Heart left ventricle (tissue), 16 donors: ENCODE measurements at places on chromosomes 5 and 9.

- no peak for DNase-seq
Observed at GRCh38 chr5:60700416-60700757, 421 bp upstream of the DEPDC1B start.

DNA sequence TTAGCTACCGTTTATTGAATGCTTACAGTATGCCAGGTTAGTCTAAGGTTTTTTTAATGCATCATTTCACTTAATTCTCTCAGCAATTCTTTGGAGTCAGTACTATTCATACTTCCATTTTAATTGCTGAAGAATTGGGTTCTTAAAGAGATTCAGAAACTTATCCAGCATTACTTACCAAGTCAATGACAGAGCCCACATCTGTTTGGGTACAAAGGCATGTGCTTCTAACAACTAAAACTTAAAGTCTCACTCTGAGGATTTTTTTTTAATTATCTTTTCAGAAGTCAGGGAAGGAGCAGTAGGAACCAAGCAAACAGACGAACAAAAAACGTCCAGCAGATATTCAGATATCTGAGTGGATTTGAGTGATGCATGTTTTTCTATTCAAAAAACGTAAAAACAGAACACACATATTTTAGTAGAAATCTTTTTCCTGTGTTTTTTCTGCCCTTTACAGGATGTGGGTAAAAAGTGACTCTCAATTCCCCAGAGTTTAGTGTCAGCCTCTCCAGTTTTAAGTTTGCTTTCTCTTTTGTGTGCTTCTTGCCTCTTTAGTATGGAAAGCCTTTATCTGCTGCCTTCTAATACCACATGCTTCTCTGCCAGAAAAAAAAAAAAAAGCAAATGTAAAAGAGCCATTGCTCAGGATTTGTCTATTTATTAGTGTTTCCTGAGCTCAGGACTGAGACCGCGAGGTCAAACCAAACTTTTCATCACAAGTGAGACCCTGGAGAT, 118.0 kb downstream of the PRKACG start:
- DNase-seq, result no peak

- no peak for DNase-seq
Observed at GRCh38 chr9:113886466-113886865, 10.4 kb downstream of the ZNF618 start.

- DNase-seq, result no peak
Observed at GRCh38 chr5:51859624-51860023, 476.4 kb downstream of the ISL1 start.

DNA sequence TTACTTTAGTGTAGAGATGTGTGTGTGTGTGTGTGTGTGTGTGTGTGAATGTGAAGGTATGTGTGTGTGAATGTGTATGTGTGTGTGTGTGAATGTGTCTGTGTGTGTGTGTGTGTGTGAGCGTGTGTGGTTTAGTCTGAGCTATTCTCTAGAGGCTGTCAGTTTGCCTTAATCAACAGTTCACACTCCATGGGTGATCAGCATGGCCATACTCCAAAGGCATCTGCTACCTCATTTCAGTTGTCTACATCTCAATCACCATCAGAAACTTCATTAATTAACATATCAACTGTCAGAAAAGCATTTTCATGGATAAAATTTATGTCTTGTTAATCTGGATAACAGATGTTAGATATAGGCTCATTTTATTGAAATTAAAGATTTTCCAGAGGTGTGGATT, 103.1 kb upstream of the PTPN3 start:
- no peak for DNase-seq

DNA sequence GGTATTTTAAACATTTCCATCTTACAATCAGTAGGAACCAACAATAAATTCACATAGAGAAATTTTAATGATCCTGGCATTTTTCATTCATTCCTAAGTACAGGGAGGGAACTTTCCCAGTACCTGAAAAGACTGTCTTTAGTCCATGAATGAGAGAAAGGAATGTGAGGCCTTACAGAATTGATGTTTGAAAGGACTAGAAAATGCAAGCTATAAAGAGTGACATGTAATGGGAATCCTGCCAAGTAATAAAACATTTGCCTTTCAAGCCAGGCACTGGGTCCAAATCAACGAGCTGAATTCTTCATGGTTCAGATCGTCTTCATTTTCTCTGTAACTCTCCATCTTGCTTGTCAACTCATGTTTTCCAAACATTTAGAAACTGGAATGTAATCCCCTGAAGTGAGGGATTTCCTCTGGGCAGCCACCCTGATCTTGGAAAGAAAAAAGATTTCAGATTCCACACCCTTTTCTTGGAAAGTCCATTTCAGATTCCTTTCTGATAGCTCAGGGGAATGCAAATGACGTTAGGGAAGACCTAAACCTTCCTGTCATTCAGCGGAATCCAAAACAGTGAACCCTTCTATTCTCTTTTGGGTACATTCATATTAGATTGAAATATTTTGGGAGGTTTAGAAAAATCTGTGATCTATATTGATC, 315.8 kb downstream of the SH3GL2 start:
- no peak for DNase-seq

DNA sequence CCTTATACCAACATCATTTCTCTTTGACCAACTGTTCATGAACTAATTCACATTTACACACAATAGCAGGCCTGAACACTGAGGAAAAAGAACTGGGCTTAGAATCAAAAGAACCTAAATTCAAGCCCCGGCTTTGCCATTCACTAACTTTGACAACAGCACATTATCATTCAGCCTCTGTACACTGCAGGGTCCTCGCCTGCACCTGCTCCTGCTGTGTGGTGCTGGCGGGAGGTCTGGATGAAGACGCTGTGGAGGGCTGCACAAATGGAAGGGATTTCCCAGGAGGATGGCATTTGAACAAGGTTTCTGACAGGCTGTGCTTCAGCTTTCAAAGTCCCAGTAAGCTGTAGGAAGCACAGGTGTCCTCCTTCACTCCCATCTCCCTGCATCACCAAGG, 151.2 kb downstream of the ZDHHC21 start:
- no peak for DNase-seq

DNA sequence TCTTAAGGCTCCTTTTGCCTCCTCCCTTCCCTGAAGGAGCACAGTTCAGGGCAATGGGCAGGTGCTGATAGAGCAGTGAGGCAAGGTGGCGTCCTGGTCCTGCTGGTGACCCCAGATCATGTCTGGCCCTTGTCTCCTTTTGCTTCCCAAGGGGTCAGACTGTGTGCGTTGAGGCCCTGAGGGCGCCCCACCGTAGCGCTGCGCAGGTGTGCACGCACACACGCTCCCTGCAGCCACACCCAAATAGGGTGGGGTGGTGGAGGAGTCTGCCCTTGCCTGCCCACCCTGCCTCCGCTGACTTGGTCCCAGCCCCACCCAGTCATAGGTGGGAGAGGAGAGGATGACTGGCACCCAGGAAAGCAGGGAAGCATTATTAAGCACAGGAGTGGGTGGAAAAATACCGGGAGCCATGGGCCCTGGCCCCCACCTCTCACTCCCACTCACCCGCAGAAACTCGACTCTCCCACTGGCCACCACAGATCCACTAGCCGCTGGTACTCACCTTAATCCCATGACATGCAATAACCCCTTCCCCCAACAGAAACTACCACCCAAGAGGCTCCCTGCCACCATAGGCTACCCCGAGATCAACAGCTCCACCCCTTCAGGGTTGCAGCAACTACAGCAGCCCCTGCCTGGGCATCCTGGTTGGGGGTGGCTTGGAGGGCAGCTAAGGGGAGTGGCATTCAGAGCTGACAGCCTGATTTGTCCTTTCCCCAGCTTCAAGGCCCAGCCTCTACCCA, 16.7 kb downstream of the PDLIM4 start:
- no peak for DNase-seq

GRCh38 chr5:166625210-166625865, 1666.1 kb upstream of the WWC1 start:
- DNase-seq, result no peak

GRCh38 chr5:68449380-68449779, 233.8 kb downstream of the PIK3R1 start:
- peak; percentile 62 for DNase-seq

- DNase-seq, result no peak
Observed at GRCh38 chr5:66718374-66719002, 122.3 kb downstream of the MAST4 start.

GRCh38 chr9:23041466-23041865, 594.8 kb downstream of the DMRTA1 start:
- DNase-seq, result no peak

GRCh38 chr5:148070621-148071020, 6.8 kb downstream of the SPINK5 start:
- no peak for DNase-seq

DNA sequence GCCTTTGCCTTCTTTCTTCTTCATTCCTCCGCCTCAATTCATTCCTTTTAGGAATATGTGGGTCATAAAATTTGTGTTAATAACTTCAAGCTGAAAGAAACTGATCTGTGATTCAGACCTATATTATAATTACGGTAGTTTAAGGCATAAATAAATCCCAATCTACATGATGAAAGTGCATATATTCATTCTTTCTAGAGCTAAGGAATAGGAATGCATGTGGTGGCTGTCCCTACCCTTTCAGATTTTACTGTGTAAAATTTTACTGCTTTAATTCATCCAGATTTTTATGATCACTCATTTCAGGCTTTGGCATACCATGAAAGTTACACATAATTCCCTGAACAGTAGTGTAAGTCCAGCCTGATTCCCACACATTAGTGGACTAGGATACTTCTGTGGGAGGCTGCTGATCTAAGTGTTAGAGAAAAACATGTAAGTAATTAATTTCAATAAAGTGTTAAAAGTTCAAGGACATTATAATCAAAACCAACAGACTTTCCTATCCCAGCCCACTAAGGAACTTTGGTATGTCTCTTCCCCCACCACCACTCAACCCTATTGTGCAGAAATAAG, 83.1 kb downstream of the HINT1 start:
- no peak for DNase-seq

GRCh38 chr5:149572170-149572569, 9.1 kb upstream of the ARHGEF37 start:
- DNase-seq, result no peak

DNA sequence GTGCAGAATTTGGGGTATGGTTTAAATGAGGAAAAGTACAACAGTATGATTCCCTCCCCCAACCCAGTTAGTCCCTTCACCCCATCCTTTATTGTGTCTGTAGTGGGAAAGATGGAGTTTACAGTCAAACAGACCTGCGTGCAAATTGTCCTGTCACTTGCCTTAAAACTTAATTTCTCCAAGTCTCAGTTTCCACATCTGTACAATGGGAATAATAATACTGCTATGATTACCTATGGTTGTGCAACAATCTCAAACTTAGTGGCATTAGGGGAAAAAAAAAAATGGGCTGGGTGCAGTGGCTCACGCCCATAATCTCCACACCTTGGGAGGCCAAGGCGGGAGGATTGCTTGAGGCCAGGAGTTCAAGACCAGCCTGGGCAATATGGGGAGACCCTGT, 35.8 kb upstream of the CTNNA1 start:
- DNase-seq, result no peak

DNA sequence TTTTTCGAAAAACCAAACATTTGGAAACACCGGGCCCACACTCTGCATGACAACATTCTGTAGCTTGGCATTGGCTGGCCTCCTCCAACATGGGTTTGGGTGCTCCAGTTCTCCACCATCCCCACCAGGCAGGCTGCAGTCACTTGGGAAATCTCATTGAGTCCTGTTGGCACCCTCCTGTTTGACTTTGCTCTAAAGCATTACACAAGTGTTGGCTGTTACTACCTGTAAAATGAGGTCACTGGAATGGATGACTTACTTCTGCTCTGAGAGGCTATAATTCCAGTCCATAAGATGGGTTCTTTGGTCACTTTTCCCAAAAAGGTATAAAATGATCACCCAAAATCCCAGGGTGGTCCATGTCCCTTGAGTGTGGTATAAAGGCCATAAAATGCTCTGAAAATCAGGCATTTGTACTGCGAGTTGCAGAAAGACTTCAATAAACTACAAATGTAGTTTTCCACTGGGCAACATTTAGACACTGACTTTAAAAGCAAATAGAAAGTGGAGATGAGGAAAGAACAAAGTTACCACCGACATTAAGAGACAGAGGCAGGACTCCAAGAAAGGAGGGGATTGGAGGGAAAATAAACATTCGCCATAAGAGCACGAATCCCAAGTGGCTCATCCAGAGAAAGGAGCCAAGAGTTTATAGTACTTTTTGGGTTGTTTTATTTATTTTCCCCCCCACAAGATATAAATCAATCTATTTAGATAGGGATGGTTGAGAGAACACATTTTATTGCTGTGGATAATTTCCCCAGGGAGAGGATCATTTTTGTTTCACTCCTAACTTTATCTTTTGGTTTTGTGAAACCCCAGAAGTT, 295.1 kb downstream of the TLE1 start:
- peak; percentile 24 for DNase-seq

- DNase-seq, result no peak
Observed at GRCh38 chr5:120155873-120156272, 308.2 kb upstream of the PRR16 start.

GRCh38 chr9:130445268-130445983, 665 bp downstream of the ASS1 start:
- DNase-seq, result peak; percentile 70

DNA sequence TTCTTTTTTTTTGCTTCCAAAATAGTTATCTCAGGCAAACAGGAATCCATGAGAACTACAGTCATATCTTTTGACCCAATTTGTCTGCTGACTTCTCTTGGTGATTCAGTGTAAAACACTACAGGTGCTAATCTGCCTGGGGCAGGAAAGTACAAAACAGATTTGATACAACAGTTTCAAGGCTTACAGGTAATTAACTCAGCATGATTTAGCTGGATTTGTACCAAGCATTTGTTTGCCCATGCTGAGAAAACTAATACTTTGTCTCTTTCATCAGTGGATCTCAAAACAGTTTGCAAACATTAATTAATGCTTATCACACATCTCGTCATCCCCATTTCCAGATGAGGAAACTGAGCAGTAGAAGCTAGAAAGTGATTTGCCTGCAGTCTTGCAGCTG, 312.5 kb upstream of the SEMA6A start:
- DNase-seq, result no peak

DNA sequence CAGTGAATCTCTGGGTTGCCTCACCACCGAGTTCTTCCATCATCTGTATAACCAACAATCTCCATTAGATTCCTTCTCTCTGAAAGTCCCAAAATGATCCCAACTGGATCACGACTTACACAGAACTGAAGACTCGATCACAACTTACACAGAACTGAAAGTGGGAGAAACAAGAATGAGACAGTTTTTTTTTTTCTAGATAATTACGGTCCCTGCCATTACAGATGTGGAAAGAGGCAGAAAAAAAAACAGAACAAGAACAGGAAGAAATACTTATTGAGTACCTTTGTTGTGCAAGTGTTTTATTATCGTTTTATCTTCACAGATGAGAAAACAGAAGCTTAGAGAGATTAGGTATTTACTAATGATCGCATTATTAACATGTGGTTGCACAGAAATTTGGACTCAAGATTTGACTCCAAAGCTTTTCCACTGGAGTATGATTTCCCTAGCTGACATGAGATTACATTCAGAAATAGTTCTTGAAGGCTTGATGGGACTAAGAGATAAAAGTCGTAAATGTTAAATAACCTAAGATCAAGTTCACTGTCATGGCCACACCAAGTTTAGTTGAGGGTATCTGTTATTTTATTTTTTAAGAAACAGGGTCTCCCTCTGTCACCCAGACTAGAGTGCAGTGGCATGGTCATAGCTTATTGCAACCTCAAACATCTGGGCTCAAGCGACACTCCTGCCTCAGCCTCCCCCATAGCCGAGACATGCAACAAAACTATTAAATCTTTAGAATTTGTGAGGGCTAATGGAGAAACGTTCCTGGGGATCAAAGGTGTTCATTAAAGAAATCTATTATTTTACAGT, 8.9 kb downstream of the PLK2 start:
- DNase-seq, result no peak

- no peak for DNase-seq
Observed at GRCh38 chr5:52837068-52837467, 49.4 kb downstream of the ITGA1 start.

GRCh38 chr5:23994581-23995370, 487.4 kb downstream of the PRDM9 start:
- no peak for DNase-seq

GRCh38 chr5:35325836-35326235, 95.5 kb upstream of the PRLR start:
- no peak for DNase-seq
